ENCODE measurements at places on chromosomes 3 and 15.

DNA sequence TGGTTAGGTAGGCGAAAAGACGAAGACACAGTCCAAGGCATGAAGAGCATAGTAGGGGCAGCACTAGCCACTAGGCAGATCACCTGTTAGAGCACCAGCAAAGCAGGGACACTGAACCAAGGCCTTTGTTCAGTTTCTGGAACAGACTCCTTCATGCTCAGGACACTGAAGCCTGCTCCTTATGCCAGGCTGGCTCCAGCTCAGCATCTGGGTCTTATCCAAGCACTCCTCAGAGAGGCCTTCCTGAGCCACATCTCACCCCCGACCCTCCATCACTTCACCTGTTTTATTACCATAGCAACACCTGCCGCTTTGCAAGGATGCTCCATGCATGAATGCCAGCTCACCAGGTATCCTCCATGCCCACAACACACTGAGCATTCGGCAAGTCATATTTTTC is 206.3 kb upstream of the CHRNA7 start:
- DNase-seq, result no peak

DNA sequence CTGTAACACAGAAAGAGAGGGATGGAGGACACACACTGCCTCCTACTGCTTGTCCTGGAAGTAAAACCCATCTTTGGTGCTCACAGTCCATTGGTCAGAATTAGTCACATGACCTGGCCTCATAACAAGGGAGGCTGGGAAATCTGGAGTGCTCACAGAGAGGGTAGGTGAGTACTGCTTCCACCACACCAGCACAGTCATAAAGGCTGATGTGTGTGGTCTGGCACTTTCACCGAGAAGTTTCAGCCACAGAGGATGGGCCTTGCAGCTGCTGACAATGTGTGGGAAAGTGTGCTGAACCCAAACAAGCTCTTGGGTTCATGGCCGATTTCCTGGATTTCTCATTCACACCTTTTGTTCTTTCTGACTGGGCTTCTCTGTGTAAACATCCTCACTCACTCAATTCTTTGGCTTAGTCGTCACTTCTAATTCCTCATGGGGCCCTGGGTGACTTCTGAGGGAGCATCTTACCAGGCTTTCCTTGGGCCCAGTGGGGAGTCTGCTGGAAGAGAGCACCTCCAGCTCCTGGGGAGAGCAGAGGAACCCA is 100.7 kb downstream of the ASB7 start:
- no peak for DNase-seq

DNA sequence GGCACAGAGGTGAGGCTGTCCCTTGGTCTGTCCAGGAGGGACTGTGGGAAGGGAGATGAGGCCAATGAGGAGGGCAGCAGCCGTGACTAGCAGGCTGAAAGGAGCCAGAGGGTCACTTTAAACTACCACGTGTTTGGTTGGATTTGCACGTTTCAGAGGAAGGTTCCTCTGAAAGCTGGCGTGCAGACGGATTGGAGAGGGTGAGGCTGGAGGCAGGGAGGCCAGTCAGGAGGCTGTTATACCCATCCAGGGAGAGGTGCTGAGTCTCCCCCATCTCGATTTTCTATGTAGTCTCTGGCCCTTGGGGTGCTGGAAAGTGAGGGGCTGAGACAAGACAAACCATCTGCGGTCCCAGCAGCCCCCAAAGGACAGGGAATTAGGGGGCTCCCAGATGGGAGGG is 60.0 kb upstream of the SLC6A1 start:
- DNase-seq, result no peak

GRCh38 chr3:2372306-2372705 is 273.6 kb downstream of the CNTN4 start:
- no peak for DNase-seq

DNA sequence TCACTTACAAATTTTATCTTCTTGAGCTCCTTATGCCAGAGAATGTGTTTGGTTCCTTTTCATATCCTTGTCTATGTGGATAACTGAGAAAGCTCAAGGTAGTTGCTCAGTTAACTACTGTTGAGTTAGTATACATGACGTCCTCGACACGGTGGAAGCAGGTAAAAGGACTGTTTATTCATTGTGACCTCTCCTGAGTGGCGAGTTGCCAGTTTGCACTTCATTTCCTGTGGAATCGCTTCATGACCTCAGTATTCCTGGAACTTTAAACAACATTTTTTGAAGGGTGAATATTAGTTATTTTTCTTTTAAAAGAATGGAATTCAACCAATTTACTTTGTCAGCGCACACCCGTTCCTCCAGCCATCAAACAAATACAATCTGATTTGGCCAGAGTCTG is 1.2 kb upstream of the TPRG1 start:
- no peak for DNase-seq

DNA sequence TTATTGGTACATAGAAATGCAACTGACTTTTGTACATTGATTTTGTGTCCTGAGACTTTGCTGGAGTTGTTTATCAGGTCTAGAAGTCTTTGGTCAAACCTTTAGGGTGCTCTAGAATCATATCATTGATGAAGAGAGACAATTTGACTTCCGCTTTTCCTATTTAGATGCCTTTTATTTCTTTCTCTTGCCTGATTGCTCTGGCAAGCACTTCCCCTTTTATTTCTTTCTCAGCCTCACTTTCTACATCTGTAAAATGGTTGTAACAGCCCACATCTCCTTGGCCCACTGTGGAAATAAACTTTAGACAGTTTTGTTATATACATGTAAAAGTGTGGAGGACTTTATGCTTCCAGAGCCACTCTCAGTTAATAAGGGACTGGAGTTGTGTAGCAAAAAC is 14.0 kb downstream of the PLA1A start:
- DNase-seq, result no peak

DNA sequence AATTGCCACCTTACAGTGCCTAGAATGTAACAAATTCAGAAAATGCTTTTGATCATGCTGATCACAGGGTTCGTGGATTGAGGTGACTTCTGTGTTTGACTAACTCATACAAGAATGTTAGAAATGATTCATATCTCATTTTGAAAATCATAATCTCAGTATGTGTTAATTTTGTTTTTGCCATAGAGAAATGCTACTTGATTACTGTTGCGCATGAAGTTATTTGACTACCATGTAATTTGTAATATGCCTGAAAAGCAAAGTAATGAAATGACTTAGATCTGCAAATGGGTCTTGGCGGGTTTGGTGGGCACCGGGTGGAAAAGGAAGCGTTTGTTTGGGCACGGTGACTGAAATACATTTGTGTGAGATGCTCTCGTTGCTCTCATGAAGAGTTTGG is 173.6 kb upstream of the BHLHE40 start:
- no peak for DNase-seq
